AG20443 (cell line): ENCODE measurements at places on chromosomes 6 and 20.

DNA sequence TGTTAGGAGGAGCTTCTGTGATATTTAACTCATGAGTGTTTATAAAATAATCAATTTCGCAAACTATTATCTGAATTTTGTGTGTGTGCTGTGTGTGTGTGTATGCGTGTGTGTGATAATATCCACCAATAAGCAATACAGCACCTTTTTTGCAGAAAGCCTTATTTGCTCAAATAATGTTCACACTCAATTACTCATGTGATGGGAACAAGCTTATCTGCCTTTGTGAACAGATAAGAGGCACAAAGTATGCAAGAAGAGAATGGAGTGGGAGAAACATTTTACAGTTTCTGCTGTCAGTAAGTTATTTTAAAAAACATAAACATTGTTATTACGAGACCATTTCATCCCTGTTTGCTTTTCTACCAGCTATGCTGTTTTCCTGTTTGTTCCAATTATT is 36.7 kb upstream of the PTPRK start:
- DNase-seq: no peak

DNA sequence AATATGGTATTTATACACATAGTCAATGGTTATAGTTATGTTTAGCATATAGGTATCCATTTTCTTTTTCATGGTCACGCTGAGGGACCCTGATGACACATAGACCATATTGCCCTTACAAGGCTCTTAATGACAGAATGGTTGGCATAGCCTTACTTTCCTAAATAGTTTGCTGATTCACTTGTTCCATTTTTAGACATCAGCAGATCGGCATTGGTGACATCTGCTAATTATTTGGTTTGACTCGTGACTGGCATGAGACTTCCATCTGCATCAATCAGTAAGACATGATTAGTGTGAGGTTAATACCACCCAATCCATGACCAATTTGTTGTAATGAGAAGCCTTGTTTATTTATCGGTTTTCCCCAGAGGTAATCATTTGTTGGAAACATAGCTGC is 309.7 kb downstream of the ALDH8A1 start:
- no peak for DNase-seq

DNA sequence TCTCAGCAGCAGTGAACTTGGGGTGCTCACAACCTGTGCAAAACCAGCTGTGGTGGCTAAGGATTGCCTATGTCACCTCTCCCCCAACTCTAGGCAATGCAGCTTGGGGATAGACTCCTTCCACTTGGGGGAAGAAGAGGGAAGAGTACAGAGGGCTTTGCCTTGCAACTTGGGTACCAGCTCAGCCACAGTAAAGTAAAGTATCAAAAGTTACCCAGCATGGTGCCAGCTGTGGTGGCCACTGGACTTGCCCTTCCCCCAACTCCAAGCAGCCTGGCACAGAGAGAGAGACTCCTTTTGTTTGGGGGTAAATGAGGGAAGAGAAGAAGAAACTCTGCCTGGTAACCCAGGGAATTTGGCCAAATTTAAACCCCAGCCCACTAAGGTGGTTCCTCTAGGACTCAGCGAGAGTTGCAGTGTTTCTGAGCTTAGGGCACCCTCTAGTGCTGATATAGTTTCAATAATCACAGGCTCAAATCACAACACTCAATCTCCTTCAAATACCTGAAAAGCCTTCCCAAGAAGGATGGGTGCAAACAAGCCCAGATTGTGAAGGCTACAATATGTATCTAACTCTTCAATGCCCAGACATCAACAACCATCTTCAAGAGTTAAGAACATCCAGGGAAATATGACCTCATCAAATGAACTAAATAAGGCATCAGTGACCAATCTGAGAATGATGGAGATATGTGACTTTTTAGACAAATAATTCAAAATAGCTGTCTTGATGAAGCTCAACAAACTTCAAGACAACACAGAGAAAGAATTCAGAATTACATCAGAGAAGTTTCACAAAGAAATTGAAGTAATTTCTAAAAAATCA is 7.6 kb upstream of the DEFB129 start:
- DNase-seq: peak; percentile 20

- no peak for DNase-seq
Measured at GRCh38 chr20:25056690-25057233, 1.2 kb downstream of the ACSS1 start.

DNA sequence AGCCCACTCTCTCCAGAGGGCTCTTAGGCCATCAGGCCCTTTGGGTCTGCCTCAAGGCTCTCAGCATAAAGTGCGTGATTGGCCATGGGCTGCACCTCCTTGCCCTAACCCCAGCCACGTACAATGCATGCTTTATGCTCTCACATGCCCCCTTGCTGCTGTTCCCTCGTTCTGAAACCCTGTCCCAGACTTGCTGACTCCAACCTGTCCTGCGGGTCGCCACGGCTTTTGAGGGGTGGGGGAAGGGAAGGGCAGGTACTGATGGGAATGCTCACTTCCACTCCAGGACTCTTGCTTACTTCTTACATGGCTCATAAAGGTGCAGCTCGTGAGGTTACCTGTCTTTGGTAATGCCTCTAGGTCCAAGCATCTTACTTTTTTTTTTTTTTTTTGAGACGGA is 6.0 kb downstream of the ARMC12 start:
- no peak for DNase-seq

GRCh38 chr6:155228546-155229166 is 35.2 kb upstream of the CLDN20 start:
- DNase-seq: peak; percentile 44

- DNase-seq: no peak
Measured at GRCh38 chr20:10329387-10330005, 104.5 kb downstream of the MKKS start.

GRCh38 chr20:23652371-23652770 is 14.6 kb upstream of the CST3 start:
- DNase-seq: peak; percentile 8

- DNase-seq: no peak
Measured at GRCh38 chr20:41002842-41003142, 25.8 kb upstream of the TOP1 start.

DNA sequence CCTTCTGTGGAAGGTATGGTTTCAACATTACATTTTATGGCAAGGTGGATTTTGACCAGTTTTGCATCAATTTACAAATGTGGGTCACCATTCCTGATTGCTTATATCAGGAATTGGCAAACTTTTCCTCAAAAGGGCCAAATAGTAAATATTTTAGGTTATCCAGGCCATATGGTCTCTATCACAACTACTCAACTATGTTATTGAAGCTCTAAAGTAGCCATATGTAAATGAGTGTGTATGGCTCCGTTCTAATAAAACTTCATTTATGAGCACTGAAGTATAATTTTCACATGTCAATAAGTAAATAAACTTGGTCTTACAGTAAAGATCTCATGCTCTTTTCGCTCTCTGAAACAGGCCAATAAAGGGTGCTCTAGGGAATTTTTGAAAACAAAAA is 362.7 kb upstream of the SASH1 start:
- no peak for DNase-seq

- DNase-seq: peak; percentile 64
Measured at GRCh38 chr6:25014791-25015560, 79.2 kb upstream of the RIPOR2 start.

GRCh38 chr6:90584636-90585255 is 2.1 kb downstream of the MAP3K7 start:
- no peak for DNase-seq

DNA sequence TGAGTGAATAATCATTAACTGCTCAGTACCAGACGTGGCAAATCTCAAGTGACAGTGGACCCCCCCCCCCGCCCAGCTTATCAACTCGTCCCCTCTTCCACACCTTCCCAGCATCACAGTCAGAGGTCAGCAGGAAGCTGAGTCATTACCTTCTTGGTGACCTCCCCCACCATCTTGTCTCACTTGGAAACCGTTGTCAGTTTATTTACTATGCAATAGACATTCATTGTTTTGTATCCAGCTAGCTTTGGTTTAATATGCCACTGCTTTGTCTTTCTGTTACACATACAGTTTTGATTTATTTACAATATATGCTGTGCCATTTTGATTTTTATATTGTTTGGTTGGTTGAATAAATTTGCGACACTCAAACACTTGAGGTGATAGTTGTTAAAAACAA is 158.1 kb downstream of the QKI start:
- DNase-seq: no peak

DNA sequence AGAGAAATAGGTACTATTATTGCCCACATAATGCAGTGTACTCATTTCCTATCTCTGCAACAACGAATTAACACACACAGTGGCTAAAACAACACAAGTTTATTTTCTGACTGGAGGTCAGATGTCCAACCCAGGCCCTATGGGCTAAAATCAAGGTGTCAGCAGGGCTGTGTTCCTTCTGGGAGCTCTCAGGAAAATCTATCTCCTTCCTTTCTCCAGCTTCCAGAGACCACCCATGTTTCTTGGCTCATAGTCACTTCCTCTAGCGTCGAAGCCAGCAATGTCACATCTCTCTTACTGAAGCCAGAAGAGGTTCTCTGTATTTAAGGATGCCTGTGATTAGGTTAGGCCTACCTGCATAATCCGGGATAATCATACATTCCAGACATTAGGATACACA is 60.9 kb upstream of the TOP1 start:
- no peak for DNase-seq

- DNase-seq: no peak
Measured at GRCh38 chr6:76772951-76773350, 690.3 kb downstream of the HTR1B start.
